ENCODE measurements at places on chromosomes 3 and 15. TPM values are rescaled to one million over a fixed set of nuclear protein-coding genes. Genes with fewer than 3 reads are reported as not detected.

- no peak for DNase-seq
- H3K4me3 ChIP-seq, result no peak overlapping the region
- H3K27me3 ChIP-seq, result peaks cover 3% of the 10 kb centered on the region
These were observed 10.6 kb upstream of the CACNA1D start for GRCh38 chr3:53483821-53484220.

CCR3 gene
- total RNA-seq, result not detected

BBS4 gene
- 33.8 TPM for total RNA-seq

SLC6A20 gene
- not detected for total RNA-seq

CPN2 gene
- not detected for total RNA-seq

DNA sequence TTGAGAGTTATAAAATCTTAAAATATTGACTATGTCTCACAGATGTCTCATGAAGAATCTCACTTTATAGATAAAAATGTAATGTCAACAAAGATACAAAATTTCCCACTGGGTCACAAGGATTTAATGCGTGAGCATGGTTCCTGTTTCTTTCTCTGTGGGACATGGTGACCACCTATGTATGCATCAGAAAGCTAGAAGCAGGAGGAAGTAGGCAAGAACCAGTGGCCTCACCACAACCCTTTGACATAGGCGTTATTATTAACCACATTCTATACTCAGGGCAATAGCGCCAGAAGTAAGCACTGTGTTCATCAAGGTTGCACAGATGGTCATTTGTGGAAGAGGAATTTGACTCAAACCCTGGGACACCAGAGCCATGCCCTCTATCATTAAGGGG is 11.7 kb upstream of the ADAMTS17 start:
- H3K4me3 ChIP-seq, result no peak overlapping the region
- H3K27ac ChIP-seq, result no peak overlapping the region
- no peak for DNase-seq

DNA sequence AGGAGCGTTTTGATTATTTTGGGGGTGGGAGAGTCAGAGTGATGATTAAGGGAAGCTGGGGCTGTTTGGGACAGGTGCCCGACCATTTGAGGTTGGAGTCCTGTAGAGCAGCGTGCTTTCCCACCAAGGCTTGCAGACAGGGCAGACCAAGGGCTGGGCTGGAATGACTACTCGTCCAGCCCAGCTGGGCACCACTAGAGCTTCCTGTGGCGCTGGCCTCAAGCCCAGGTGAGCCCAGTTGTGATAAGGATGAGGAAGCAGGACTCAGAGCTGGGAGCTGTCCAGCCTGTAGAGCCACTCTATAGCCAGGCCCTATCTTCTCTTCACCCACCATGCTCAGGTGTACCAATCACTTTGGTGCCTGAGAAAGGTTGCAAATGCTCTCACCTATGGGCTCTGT is 75.8 kb upstream of the ACAN start:
- peaks cover 9% of the 10 kb centered on the region for H3K27me3 ChIP-seq
- no peak overlapping the region for H3K4me3 ChIP-seq

CXCR6 gene
- total RNA-seq, result not detected

DNA sequence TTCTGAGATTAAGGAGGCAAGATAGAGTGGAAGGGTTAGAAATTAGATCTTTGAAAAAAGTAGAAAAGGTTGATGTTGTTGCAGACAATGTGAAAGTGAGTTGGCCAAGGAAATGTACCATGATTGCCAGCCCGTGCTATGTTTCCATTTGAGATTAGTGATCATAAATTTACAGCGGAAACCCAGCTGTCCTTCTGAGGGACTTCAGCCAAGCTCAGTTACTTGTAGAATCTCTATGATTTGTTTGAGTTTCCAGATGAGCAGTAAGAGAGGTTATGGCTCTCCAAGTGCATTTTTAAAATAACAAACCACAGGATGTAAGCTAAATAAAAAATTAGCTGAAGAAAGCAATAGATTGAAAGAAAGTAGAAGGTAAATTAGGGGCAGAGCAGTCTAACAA is 54.2 kb upstream of the RBMS3 start:
- H3K4me1 ChIP-seq, result no peaks in the 10 kb centered on the region
- no peak overlapping the region for H3K4me3 ChIP-seq
- peaks cover 4% of the 10 kb centered on the region for H3K27me3 ChIP-seq
- no peak overlapping the region for H3K27ac ChIP-seq
- no peak for DNase-seq

- DNase-seq, result no peak
- peak overlapping the region; percentile 12 for H3K27ac ChIP-seq
- peak overlapping the region; percentile 83 for H3K4me3 ChIP-seq
- H3K36me3 ChIP-seq, result no peaks in the 10 kb centered on the region
These were observed 3.3 kb downstream of the TPM1 start for GRCh38 chr15:63045879-63046278.

GRCh38 chr15:59522988-59523461 is 85.0 kb downstream of the FAM81A start:
- no peaks in the 10 kb centered on the region for H3K36me3 ChIP-seq
- H3K27ac ChIP-seq, result no peak overlapping the region
- H3K4me3 ChIP-seq, result no peak overlapping the region
- H3K4me1 ChIP-seq, result no peaks in the 10 kb centered on the region
- no peaks in the 10 kb centered on the region for H3K27me3 ChIP-seq

DNA sequence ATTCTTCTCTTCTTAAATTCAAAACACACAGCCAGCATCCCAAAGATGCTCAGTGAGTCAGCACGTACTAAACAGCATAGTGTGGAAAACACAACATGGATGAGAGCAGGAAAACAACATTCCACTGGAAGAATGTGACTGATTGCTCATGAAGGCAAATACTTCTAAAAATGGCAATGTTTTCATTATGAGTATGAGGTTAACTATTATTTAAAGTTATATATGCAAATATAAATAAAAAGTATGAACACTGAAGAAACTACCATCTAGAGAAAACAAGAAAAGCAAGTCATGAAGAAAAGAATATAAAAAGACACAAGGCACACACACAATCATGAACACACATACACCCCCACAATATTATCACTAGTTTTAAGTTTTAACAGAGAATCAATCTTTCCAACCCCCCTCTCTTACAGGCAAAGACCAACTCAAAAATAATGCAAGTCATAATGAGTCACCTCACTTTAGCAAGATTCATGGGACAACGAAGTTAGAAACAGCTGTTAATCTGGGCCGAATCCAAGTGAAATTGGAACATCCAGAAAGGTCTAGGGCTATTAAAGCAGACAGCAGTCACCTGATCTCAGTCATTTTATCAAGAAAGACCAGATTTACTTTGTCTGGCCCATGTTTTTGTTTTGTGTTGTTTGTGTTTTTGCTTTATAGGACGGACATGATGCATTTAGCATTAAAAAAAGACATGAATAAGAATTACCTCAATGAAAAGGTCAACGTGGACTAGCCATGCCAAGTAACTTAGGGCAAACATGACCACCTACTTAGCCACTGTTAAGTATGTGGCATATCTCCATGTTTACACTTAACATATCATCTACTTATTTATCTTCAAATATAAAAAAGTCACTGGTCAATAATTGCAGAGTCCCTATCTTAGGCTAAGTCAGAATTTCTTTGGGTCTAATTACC is 18.1 kb downstream of the GBE1 start:
- H3K4me1 ChIP-seq, result peaks cover 9% of the 10 kb centered on the region
- H3K27ac ChIP-seq, result no peak overlapping the region
- DNase-seq, result no peak
- H3K36me3 ChIP-seq, result no peaks in the 10 kb centered on the region

DNA sequence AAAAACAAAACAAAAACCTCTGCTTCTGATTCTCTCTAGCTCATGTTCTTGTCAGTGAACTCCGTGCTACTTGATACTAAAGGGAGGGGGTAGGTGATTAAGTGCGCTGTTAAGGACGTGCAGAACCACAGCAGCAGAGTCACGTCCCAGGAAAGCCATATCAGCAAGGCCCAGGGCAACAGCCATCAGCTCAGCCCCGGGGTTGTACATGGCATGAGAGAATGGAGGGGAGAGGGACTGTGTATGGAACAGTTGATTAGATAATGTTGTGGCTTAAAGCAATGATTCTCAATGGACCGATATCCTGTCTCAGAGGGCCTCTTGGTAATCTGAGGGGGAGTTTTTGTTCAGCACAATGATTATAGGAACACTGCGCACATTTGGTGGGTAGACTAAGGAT is 27.6 kb downstream of the C2CD4A start:
- no peak overlapping the region for H3K4me3 ChIP-seq
- H3K27me3 ChIP-seq, result peaks cover 3% of the 10 kb centered on the region
- no peak for DNase-seq
- H3K4me1 ChIP-seq, result peaks cover 5% of the 10 kb centered on the region
- H3K27ac ChIP-seq, result no peak overlapping the region
- no peaks in the 10 kb centered on the region for H3K36me3 ChIP-seq

- peaks cover 35% of the 10 kb centered on the region for H3K4me1 ChIP-seq
- H3K27me3 ChIP-seq, result no peaks in the 10 kb centered on the region
- DNase-seq, result no peak
- no peak overlapping the region for H3K4me3 ChIP-seq
These were observed 8.4 kb downstream of the ABHD2 start for GRCh38 chr15:89096664-89097063.

DNA sequence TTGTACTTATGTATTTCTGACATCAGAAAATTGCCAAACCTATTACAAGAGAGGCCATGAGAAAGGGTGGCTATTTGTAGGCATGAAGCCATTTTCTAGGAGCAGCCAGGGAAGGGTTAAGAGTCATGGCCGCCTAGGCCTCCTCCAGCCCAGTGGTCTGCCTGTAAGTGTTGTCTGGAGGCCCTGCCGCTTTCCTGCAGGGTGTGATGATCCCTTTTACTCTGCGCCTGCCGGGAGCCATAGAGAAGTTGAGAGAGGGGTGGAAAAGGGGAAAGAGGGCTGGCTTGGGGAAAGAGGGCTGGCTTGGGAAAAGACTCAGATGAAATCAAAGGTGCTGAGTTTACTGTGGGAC is 29.1 kb upstream of the KCTD6 start:
- peak overlapping the region; percentile 57 for H3K27ac ChIP-seq
- H3K4me1 ChIP-seq, result peaks cover 3% of the 10 kb centered on the region
- no peak for DNase-seq
- H3K4me3 ChIP-seq, result no peak overlapping the region
- no peaks in the 10 kb centered on the region for H3K27me3 ChIP-seq
- no peaks in the 10 kb centered on the region for H3K36me3 ChIP-seq

DNA sequence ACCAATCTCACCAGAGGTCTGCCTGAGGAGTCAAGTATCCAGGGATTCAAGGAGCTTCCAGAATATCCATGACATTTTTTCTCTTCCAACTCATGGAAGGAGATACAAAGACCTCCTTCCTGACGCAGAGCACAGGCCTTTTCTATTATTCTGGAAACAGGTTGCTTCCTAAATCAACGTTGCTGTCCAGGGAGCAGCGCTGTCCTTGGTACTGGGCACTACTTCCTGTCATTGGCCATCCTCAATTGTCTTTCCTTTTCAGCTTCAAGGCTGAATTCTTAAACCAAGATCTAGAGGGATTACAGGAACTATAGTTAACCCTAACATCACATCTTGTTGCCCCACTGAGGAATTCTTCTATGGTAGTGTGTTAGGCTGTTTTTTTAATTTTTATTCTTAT is 50.4 kb upstream of the TBC1D21 start:
- H3K27me3 ChIP-seq, result peaks cover 12% of the 10 kb centered on the region
- DNase-seq, result no peak
- no peaks in the 10 kb centered on the region for H3K36me3 ChIP-seq
- no peak overlapping the region for H3K27ac ChIP-seq

DNA sequence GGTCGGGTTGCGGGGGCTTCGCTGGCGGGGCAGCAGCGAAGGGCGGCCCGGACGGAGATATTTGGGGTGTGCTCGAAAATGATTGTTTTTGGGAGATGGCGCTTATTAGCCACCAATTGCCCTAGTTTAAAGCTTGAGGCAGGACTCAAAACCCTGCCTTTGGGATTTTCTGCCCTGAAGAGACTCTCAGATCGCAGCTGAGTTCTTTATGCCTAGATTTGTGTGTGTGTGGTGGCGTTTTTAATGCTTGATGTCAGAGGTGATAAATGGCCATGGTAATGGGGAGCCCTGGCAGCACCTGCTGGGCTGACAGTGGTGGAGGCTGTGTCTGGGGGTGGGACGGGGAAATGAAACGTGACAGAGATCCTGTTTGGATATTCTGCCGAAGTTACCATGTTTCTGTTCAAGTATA is 604 bp downstream of the KCTD6 start:
- peaks cover 33% of the 10 kb centered on the region for H3K4me1 ChIP-seq
- no peak for DNase-seq
- peaks cover 13% of the 10 kb centered on the region for H3K27me3 ChIP-seq
- peak overlapping the region; percentile 87 for H3K4me3 ChIP-seq
- peak overlapping the region; percentile 85 for H3K27ac ChIP-seq
- no peaks in the 10 kb centered on the region for H3K36me3 ChIP-seq

DNA sequence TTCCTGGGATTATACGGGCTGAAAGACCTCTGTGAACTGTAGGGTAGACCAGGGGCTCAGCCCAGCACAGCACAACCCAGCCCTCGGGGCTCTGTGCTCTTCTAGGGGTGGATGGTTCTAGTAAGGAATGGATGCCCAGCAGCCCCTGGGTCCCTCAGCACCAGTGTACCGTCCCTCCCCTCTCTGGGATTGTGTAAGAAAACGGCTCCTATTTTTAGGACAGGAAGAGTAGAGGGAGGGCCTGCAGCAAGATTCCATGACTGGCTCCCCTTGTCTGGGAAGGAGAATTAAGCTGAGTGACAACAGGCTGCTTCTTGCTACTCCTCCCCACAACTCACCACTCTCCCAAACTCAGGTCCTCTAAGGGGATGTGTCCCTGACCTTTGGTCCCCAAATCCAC is 270.8 kb upstream of the TOPAZ1 start:
- H3K4me3 ChIP-seq, result no peak overlapping the region
- no peaks in the 10 kb centered on the region for H3K36me3 ChIP-seq
- H3K27me3 ChIP-seq, result peaks cover 22% of the 10 kb centered on the region
- no peak overlapping the region for H3K27ac ChIP-seq
- H3K4me1 ChIP-seq, result no peaks in the 10 kb centered on the region

GRCh38 chr15:48560321-48561051 is 85.0 kb downstream of the FBN1 start:
- peaks cover 6% of the 10 kb centered on the region for H3K27me3 ChIP-seq
- H3K4me3 ChIP-seq, result no peak overlapping the region
- peaks cover 18% of the 10 kb centered on the region for H3K4me1 ChIP-seq
- no peak for DNase-seq

DNA sequence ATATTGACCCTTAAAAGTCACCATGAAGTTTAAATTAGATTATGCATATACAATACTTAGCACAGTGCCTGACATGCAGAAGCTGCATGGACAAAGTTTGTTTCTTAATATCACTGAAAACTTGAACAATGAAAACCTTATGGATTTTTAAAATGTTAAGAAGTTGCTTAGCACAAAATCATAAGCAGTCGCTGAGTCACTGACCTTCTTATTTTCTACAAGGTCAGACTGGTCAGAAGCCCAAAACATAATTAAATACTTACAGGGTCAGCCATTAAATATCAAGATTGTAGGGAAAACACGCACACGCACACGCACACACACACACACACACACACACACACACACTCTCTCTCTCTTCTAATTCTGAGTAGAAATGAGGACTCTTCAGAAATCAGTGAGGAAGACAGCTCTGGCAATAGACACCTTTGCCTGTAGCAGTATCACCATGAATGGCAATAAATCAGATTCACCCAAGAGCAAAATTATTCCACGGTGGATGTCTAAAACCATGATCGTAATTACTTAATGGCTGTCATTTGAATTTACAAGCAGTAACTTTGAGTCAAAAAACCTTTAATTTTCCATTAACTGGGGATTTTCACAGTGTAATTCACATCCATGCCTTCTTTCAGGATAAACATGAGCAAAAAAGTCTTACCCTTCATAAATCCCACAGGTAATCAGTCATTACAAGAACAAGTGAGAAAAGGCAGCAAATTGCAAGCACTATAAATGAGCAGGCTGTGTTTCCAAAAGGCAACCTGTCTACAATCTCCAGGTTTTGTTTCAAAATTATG is 147.5 kb downstream of the OSBPL10 start:
- H3K4me3 ChIP-seq, result no peak overlapping the region
- no peaks in the 10 kb centered on the region for H3K27me3 ChIP-seq
- H3K27ac ChIP-seq, result no peak overlapping the region
- no peak for DNase-seq
- H3K36me3 ChIP-seq, result peaks cover 2% of the 10 kb centered on the region
- no peaks in the 10 kb centered on the region for H3K4me1 ChIP-seq

ICE2 gene
- 85.1 TPM for total RNA-seq
